Gastrocnemius medialis (tissue), 4 donors: ENCODE measurements at places on chromosomes 2 and 18. TPM values are rescaled to one million over a fixed set of nuclear protein-coding genes. Genes with fewer than 3 reads are reported as not detected.

Gene ALK
- not detected for total RNA-seq

Gene ZSWIM2
- total RNA-seq = not detected

Gene MTX2
- 43.3 TPM for total RNA-seq

Gene UGT1A4
- total RNA-seq = not detected

Gene HOXD11
- 0.24 TPM for total RNA-seq

Gene PROKR1
- 0.09 TPM for total RNA-seq

Gene PLCD4
- total RNA-seq = 60.9 TPM

Gene REG3A
- not detected for total RNA-seq

DNA sequence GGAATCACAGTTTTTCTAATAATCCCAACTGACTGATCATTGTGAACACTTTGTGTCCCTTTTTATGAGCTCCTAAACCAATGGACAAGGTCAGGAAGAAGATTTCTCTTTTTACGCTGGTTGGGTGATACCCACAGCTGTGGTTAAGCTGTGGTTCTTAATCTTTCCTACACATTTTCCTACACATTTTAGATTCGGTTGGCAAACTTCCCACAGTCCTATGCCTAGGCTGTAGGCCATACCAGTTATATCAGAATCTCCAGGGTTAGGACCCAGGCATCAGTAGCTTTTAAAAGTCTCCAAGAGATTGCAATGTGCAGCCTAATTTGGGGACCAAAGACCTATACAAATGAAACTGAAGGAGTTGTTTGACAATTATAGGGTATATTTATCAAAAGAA lies 203.0 kb downstream of the SP3 start:
- no peak for DNase-seq

- no peak for DNase-seq
These were observed 274.9 kb upstream of the LRRTM4 start for GRCh38 chr2:77797088-77797487.

DNA sequence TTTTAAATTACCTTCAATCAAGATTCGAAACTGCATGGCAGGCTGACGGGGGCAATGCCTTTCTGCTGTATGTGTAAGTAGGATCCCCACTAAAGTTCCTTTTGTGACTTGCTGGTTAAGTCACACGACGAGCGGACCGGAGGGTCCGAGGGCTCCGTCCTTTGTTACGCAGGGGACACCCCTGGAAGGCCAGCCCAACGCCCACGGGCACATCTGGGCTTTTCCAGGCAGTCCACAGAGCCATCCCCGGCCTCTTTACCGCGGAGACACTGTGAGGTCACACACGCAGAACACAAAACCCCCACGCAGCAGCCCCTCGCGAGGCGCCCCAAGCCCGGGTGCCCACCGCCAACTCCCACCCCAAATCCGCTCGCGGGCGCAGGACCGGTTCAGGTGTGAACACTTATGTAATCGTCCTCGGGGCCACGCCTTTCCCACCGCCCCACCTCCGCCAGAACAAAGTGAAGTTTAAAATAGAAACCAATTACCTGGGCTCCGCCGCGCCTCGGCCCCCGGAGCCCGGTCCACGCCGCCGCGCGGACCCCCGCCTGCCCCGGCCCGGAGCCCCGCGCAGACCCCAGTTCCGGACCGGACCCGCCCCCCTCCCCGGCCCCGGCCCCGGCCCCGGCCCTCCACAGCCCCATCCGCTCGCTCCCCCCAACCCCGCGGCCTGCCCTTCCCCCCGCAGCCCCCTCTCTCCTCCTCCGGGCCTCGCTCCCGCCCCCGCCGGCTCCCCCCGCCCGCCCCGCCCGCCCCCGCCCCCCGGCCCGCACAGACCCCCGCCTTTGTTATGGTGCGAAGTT lies 4.2 kb downstream of the ZNF516 start:
- DNase-seq = peak; percentile 48

DNA sequence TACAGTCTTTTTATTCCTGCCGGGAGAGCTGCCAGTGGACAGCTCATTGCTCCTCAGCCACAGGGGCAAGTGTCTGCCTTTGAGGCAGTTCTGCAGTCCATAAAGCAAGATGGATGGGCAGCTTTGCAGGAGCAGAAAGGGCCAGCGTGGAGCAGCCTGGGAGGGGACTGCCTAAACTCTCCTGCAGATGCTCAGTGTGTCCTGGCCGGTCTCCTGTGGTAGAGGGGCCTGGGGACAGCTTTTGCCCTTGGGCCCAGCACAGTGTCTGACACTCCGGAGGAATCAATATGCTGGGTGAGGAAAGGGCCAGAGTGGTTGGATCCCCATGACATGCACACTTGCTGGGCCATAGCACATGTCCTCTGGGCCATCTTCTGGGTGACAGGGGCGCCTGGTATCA lies 65.7 kb upstream of the DAPL1 start:
- DNase-seq = no peak

GRCh38 chr2:183536290-183536689 lies 412.0 kb downstream of the NUP35 start:
- no peak for DNase-seq

GRCh38 chr2:102434655-102435381 lies 11.9 kb downstream of the IL18RAP start:
- no peak for DNase-seq

DNA sequence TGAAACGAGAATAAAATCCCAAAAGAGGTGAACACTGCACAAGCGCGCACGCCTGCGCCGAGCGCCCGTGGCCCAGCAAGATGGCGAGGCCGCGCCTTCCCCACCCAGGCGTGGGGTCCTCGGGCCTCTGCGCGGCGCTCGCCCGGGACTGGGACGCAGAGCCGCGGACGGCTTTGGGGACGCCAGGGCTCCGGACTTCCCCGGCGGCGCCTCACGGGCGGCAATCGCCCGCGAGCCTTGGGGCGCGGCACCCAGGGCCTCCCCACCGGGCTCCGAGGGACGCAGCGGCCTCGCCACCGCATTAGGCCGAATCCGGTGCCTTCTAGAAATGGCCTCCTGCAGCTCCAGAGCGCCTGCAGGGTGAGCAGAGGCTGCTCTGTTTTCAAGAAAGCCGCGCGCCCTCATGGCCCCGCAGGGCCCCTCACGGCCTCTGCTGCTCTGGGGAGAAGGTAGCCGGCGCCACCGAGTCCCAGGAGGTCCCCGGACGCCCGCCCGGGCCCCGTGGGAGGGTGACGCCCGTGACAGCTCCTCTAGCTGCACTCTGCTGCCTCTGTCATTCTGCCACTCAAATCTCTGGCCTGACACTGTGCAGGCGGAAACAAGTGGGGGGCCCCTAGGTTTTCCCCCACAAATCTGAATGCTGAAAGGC lies 35.9 kb upstream of the POMC start:
- DNase-seq = no peak

GRCh38 chr2:46308629-46309028 lies 11.4 kb downstream of the EPAS1 start:
- DNase-seq = no peak

- no peak for DNase-seq
These were observed 34.4 kb upstream of the TRAPPC8 start for GRCh38 chr18:31977270-31977872.

- no peak for DNase-seq
These were observed 22.1 kb upstream of the CNOT11 start for GRCh38 chr2:101230541-101231001.

DNA sequence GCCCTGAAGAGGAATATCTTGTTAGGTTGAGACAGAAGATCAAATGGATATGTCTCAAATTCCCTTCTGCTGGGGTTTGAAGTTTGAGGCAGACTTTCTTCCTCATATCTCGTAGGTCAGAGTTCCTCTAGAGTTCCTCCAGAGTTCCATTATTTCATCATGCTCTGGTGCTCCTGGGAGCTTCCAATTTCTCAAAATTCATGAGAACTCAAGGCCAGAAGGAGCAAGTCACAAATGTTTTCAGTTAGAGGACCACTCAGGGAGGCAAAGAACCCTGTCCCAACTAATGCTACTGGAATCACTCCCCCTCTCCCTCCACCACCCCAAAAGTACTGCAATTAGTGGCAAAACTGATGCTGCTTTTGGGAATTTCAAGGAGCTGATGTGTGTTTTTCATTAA lies 115.7 kb upstream of the RBMS1 start:
- no peak for DNase-seq

DNA sequence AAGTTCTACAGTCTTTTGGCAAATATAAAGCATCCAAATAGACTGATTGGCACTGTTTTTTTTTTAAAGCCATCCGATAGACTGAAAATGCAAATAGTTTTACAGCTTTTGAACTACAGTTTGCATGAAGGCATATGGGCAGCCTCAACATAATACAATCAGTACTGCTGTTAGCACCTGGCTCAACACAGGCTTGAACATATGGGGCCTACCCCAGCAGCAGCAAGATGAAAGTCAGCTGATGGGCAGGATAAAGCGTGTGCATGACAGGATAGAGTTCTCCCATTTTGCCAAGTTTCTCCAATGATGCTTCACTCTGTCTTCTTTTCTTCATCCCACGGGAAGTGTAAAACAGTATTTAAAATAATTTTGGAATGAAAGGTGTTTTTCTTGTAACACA lies 1.3 kb upstream of the AKAIN1 start:
- no peak for DNase-seq

DNA sequence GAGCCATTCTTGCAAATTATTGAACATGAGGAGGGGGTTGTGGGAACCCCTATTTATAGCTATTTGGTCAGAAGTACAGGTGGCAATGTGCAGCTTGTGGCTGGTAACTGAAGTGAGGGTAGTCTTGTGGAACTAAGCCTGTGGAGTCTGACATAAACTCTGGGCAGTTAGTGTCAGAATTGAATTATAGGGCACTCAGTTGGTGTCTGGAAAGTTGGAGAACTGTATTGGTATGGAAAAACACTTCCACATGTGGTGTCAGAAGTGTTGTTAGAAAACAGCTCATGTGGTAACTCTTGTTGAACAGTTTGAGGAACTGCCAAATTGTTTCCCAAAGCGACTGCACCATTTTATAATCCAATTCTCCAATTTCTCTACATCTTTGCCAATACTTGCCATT lies 7.5 kb downstream of the RALBP1 start:
- DNase-seq = no peak

DNA sequence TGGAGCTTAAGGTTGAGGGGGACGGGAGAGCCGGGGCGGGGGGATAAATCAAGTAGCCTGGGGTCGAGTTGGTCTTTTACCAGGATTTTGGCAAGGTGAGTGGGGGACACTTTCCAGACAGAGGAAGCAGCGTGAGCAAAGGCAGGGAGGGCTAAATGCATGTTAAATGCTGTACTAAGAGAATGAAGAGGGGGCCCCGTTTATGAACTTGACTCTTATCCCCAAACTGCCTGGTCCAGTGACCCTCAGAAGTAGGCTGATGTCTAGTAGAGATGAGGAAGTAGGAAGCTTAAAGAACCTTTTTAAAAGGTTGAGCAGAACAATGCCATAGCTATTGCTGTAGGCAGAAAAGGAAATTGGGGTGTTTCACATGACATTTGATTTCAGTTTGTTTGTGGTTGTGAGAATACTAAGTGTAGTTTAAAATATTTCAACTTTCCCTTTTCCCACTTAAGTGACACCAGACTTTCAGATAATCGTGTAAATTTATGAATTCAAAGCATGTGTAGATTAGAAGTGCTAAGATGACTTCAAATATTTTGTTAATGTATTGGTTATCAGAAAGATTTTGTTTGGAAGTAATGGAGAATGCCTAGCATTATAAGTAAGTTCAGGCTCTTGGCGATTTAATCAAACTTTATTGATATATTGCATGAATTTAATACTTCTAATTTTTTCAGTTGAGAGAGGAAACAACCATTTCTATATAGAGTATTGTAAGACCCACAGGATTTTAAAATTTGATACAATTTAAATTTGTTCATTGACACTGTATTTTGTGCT lies 1.8 kb downstream of the REL start:
- DNase-seq = no peak

- no peak for DNase-seq
These were observed 46.8 kb downstream of the SEMA4F start for GRCh38 chr2:74700643-74701372.

DNA sequence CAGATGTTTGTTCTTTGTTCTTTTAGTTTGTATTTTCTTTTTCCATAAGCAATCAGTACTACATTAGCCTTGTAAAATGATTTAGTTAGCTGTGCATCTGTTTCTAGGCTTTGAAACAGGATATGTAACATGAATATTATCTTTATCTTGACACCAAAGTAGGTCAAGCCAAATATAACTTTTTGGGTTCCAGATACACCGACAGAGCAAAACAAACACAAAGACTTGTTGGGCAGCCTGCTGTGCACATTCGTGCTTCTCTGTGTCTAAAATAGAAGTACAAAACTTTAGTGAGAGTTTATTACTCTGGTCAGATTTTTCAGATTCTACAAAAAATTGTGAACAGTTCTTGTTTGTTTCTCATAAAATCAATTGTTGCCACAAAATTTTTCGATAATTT lies 1059.3 kb upstream of the GYPC start:
- DNase-seq = no peak

- no peak for DNase-seq
These were observed 1665.5 kb downstream of the LRP1B start for GRCh38 chr2:140465301-140465700.

DNA sequence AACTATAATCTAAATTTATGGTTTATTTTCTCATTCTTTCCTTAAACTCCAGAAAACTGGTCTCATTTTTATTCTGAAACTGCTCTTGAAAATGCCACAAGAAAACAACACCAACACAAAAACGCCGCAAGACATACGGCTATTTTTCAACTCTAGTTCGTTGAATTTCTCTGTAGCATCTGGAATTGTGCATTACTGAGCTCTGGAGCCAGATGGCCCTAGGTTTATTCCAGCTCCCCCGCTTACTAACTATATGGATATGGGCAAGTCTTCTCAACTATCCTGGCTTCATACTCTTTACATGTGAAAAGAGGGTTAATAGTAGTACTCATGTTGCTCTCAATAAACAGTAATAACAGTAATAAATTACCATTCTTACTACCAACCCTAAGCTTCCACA lies 19.9 kb downstream of the FAM98A start:
- DNase-seq = no peak

DNA sequence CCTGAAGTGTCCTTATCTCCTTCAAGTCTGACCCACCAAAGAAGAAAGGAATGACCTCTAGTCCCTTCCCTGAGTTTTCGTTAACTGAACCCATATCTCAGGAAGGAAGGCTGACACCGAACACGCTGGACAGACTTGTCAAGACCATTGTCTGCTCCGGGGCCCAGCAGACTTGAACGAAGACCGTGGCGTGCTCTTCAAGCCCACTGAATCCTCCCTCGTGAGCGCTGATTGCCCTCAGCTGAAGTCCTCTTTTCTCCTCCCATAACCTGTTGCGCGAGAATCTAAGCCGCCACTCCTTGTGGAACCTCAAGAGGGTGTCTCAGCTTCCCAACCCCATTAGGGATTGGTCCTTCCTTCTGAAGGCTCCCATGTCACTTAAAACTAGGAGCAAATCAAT lies 634 bp upstream of the CNDP1 start:
- no peak for DNase-seq

- DNase-seq = no peak
These were observed at the start of gene UPP2 for GRCh38 chr2:158101384-158101926. UPP2 (plus strand) TSS chr2:158101876; CDS start chr2:158102064, 188 bp downstream.

GRCh38 chr18:61921621-61922235 lies 28.9 kb upstream of the RNF152 start:
- no peak for DNase-seq
